ENCODE measurements at places on chromosomes 12 and 14. TPM values are rescaled to one million over a fixed set of nuclear protein-coding genes. Genes with fewer than 3 reads are reported as not detected.

The NEDD8 gene
- 162 TPM for total RNA-seq

DNA sequence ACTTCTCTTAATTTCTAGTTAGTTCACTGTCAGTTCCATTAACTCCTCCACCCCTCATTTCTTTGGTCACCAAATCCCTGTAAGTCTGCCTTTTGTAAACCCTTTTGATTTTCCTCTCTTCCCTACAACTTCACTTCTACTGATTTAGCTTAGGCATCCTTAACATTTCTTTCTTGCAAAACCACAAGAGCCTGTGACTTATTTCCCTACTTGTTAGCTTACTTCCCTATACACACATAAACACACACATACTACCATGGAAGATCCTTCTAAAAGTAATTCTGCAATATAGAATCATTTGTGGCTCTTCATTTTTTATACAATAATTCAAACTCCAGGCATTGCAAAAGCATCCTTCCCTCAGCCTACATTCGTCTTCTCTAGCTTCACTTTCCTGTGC is 494.3 kb upstream of the USP15 start:
- no peaks in the 10 kb centered on the region for H3K36me3 ChIP-seq
- DNase-seq, result no peak
- no peaks in the 10 kb centered on the region for H3K27me3 ChIP-seq
- no peak overlapping the region for H3K4me3 ChIP-seq
- no peak overlapping the region for H3K27ac ChIP-seq

DNA sequence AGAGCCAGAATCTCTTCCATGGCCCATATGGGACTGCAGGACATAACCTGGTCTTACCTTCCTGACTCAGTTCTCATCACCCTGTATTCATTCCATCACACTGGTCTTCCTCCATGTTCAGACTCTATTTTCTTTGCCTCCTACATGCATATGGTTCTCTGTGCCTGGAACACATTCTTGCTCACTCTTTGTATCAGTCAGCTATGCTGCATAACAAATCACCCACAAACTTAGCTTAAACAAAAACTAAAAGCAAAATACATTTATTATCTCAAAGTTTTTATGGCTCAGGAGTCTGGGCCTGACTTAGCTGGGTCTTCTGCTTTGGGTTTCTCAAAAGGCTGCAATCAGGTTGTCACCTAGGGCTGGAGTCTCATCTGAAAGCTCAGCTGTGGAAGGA is 712.6 kb upstream of the TBX3 start:
- H3K27me3 ChIP-seq, result no peaks in the 10 kb centered on the region
- no peaks in the 10 kb centered on the region for H3K36me3 ChIP-seq
- peaks cover 4% of the 10 kb centered on the region for H3K4me1 ChIP-seq
- H3K4me3 ChIP-seq, result no peak overlapping the region
- no peak overlapping the region for H3K27ac ChIP-seq
- no peak for DNase-seq

- H3K27me3 ChIP-seq, result no peaks in the 10 kb centered on the region
- no peak overlapping the region for H3K4me3 ChIP-seq
- no peak overlapping the region for H3K27ac ChIP-seq
- no peaks in the 10 kb centered on the region for H3K36me3 ChIP-seq
- DNase-seq, result no peak
Observed at GRCh38 chr12:107448198-107448597, 237.4 kb upstream of the PWP1 start.

GRCh38 chr12:57385586-57385985 is 45.3 kb downstream of the R3HDM2 start:
- H3K27me3 ChIP-seq, result no peaks in the 10 kb centered on the region
- peaks cover 43% of the 10 kb centered on the region for H3K36me3 ChIP-seq
- no peak overlapping the region for H3K4me3 ChIP-seq
- DNase-seq, result no peak
- H3K4me1 ChIP-seq, result peaks cover 5% of the 10 kb centered on the region

GRCh38 chr14:104797115-104798044 is 1.8 kb upstream of the AKT1 start:
- H3K4me1 ChIP-seq, result peaks cover 74% of the 10 kb centered on the region
- peak overlapping the region; percentile 98 for H3K27ac ChIP-seq
- no peaks in the 10 kb centered on the region for H3K36me3 ChIP-seq
- H3K4me3 ChIP-seq, result no peak overlapping the region
- DNase-seq, result peak; percentile 61

DNA sequence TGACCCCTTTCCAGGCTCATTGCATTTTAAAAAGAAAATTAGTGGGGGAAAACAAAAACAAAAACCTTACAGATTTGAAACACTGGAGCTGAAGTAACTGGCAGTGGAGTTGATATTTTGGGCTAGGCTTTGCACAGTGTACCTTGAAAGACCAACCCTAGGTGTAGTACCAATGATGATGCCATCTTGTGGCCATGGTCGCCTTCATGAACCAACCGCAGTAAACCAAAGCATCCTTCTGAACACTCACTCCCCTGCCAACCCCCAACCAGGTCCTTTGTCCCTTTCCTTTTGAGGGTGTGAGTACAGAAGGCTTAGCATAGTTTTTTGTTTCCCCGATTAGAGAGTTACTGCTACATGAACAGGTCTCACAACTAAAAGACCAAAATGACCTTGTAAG is 5.9 kb downstream of the TOMM20L start:
- no peak for DNase-seq
- no peak overlapping the region for H3K4me3 ChIP-seq
- no peaks in the 10 kb centered on the region for H3K36me3 ChIP-seq
- peaks cover 3% of the 10 kb centered on the region for H3K4me1 ChIP-seq
- H3K27ac ChIP-seq, result no peak overlapping the region

GRCh38 chr12:66550626-66551025 is 128.2 kb downstream of the GRIP1 start:
- no peak for DNase-seq
- H3K4me3 ChIP-seq, result no peak overlapping the region
- H3K36me3 ChIP-seq, result no peaks in the 10 kb centered on the region
- no peak overlapping the region for H3K27ac ChIP-seq

DNA sequence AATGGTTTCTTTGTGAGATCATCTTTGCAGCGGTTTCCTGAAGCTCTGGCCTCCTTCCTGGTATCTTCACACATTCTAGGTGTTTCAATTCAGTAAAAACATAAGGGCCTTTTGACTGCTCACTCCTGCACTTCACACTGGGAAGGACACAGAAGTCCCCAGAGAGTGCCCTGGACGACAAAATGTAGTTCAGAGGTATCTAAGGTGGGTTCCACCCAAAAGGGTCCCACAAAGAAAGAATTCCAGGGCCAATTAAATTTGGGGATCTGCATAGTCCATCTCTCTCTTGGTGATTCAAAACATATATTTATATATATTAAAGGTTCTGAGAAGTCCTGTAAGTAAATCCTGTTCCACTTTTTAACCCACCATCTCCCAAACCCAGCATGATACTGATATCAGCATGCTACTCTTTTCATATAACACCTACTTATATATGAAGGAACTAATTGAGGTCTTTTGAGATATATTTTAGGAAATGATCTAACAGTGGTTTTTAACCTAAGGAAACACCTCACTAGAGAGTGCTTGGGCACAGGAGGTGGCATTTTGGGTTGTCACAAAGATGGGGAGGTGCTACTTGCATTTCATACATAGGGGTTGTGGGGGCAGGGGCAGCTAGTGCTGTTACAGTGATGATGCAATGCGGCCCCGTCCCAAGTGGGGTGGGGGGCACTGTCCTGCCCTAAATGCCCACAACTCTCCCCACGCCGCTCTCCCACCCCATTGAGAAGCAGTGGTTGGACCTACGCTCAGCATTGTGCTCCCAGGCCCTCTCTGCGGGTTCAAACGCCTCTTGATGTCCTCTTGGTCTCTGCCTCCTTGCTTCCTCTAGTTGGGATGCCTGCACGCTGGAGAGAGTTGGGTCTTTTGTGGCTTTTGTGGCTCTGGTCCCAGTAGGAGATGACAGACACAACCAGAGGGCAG is 109.4 kb downstream of the ARF6 start:
- DNase-seq, result peak; percentile 76
- H3K27ac ChIP-seq, result peak overlapping the region; percentile 92
- H3K4me3 ChIP-seq, result peak overlapping the region; percentile 55
- no peaks in the 10 kb centered on the region for H3K27me3 ChIP-seq
- no peaks in the 10 kb centered on the region for H3K36me3 ChIP-seq

GRCh38 chr12:13000616-13000924 is 505 bp upstream of the HEBP1 start:
- H3K27me3 ChIP-seq, result no peaks in the 10 kb centered on the region
- peak overlapping the region; percentile 80 for H3K27ac ChIP-seq
- peak overlapping the region; percentile 80 for H3K4me3 ChIP-seq
- peaks cover 48% of the 10 kb centered on the region for H3K4me1 ChIP-seq

- no peaks in the 10 kb centered on the region for H3K36me3 ChIP-seq
- no peaks in the 10 kb centered on the region for H3K4me1 ChIP-seq
- H3K27ac ChIP-seq, result no peak overlapping the region
- no peak for DNase-seq
- no peaks in the 10 kb centered on the region for H3K27me3 ChIP-seq
Observed at GRCh38 chr12:41327096-41327895, 139.2 kb downstream of the PDZRN4 start.

DNA sequence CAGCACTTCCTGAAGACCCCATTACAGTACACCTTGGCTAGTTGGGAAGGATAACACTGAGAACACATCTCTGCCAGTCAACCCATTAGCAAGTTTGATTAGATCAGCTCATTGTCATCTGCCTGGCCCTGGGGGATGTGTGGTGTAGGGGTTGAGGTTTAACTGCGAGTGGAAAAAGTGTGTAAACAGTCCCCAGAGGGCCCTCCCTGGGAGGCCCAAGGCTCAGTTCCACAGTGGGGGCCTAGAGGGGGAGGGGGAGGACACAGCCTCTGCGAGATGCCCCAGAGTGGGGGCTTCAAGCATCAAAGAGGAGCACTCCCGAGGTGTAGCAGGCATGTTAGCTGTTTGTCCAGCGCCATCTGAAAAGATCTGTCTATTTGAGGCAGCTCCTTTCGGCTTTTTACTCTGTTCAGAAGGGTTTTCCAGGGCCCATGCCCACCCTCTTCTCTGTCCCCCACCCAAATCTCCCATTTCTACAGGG is 344 bp downstream of the LPAR5 start:
- H3K4me3 ChIP-seq, result peak overlapping the region; percentile 29
- DNase-seq, result no peak
- H3K4me1 ChIP-seq, result peaks cover 63% of the 10 kb centered on the region
- no peaks in the 10 kb centered on the region for H3K36me3 ChIP-seq

DNA sequence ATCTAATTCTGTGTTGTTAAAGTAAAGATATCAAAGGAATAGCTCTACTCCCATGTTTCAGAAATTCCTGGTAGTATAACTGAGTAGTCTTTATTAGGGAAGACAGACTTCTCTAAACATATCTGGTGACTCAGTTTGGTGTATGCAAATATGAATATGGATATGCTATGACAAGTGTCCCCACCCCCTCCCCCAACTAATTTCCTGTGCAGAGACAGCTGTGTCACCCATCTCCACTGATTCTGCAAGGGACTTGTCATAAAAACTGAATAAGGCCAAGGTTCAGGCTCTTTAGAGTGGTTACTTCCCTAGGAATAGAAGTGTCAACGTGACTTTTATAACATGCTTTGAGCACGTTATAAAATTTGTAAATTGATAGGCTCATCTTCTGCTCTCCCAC is 429.1 kb downstream of the DAD1 start:
- no peak for DNase-seq
- no peaks in the 10 kb centered on the region for H3K27me3 ChIP-seq
- no peaks in the 10 kb centered on the region for H3K36me3 ChIP-seq
- H3K4me3 ChIP-seq, result no peak overlapping the region
- no peak overlapping the region for H3K27ac ChIP-seq

DNA sequence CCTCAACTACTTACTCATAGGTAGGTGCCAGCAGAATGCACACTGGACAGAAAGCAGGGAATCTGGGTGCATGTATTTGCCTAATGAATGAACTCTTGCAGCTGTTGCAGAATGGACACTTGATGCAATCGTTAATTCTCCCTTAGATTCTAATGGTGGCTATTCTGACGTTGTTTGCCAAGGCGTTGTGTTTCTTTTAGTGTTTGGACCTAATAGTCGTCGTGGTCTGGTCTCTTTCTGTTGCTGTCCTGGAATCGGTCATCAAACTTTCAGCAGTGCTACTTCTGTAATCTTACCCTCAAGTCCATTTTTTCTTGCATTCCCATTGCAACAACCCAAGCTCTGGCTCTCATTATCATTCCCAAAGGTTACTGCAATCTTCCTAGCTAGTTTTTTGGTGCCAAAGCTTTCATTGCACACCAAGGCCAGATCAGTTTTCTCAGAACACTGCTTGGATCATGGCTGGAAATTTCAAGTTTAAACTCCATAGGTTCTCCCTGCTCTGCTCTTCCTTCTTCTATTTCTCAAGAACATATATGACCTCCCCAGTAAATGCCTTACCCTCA is 31.3 kb downstream of the BMP4 start:
- no peak for DNase-seq
- H3K4me3 ChIP-seq, result no peak overlapping the region

GRCh38 chr14:81276073-81277069 is 55.6 kb upstream of the GTF2A1 start:
- H3K4me3 ChIP-seq, result no peak overlapping the region
- H3K27me3 ChIP-seq, result no peaks in the 10 kb centered on the region
- H3K36me3 ChIP-seq, result peaks cover 8% of the 10 kb centered on the region
- H3K4me1 ChIP-seq, result no peaks in the 10 kb centered on the region

GRCh38 chr14:92473261-92473968 is 40.2 kb upstream of the RIN3 start:
- H3K27ac ChIP-seq, result peak overlapping the region; percentile 13
- no peak overlapping the region for H3K4me3 ChIP-seq
- peak; percentile 26 for DNase-seq
- H3K36me3 ChIP-seq, result no peaks in the 10 kb centered on the region

The TMEM30B gene
- total RNA-seq, result 22.0 TPM

GRCh38 chr14:24283796-24284460 is 12.5 kb upstream of the RABGGTA start:
- H3K36me3 ChIP-seq, result no peaks in the 10 kb centered on the region
- DNase-seq, result no peak
- H3K27ac ChIP-seq, result no peak overlapping the region
- H3K27me3 ChIP-seq, result no peaks in the 10 kb centered on the region

- no peak for DNase-seq
- H3K4me3 ChIP-seq, result no peak overlapping the region
- H3K27ac ChIP-seq, result peak overlapping the region; percentile 82
- no peaks in the 10 kb centered on the region for H3K27me3 ChIP-seq
Observed at GRCh38 chr12:29562110-29562804, 64.8 kb upstream of the OVCH1 start.

- H3K36me3 ChIP-seq, result no peaks in the 10 kb centered on the region
- H3K27me3 ChIP-seq, result no peaks in the 10 kb centered on the region
- H3K27ac ChIP-seq, result no peak overlapping the region
- DNase-seq, result peak; percentile 59
- H3K4me3 ChIP-seq, result no peak overlapping the region
Observed at GRCh38 chr14:104202259-104203070, 64.1 kb downstream of the KIF26A start.

DNA sequence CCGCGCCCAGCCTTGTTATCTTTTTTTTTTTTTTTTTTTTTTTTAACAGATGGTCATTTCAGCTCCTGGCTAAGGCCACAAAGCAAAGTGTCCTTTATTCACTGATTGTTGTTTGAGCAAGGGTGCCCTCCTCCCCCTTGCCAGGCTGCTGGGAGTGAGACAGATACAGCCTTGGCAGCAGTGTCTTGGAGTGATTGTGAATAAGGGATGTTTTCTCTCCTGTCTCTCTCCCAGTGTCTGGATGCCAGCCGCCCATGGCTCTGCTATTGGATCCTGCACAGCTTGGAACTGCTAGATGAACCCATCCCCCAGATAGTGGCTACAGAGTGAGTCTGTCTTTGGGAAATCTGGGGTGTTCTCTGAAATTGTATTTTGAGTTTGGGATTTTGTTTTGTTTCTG is 28.7 kb downstream of the FNTB start:
- DNase-seq, result no peak
- H3K36me3 ChIP-seq, result peaks cover 68% of the 10 kb centered on the region
- no peak overlapping the region for H3K27ac ChIP-seq
- no peaks in the 10 kb centered on the region for H3K4me1 ChIP-seq
- no peak overlapping the region for H3K4me3 ChIP-seq
- H3K27me3 ChIP-seq, result no peaks in the 10 kb centered on the region

Data from stomach (tissue), 19 donors.